Stimulated activated CD8-positive, alpha-beta memory T cell treated with anti-CD3 and anti-CD28 coated beads, Interleukin-2, amount 100 ng/mL, for 48 hours (primary cell): ENCODE measurements at places on chromosomes 11 and 22.
A peak's percentile ranks its signal among the peaks of the same experiment; 100 is the strongest.

DNA sequence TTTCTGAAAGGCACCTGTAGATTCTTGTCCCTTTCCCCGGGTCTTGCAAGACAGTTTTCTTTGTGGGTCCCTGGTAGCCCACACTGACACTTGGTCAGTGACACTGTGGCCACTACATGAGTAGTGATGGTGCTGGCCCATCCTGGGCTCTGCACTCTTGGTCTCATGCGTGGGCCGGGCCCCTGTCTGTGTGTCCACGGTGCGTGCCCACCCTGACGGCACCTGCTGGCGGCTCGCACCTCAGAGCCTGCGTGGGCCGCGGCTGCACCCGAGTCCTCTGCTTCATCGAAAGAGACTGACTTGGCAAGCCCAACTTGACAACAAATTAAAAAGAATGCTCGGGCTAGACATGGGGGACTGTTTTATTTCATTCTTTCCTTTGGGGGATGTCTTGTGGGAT is 37.5 kb downstream of the ADAMTS15 start:
- DNase-seq: no peak

DNA sequence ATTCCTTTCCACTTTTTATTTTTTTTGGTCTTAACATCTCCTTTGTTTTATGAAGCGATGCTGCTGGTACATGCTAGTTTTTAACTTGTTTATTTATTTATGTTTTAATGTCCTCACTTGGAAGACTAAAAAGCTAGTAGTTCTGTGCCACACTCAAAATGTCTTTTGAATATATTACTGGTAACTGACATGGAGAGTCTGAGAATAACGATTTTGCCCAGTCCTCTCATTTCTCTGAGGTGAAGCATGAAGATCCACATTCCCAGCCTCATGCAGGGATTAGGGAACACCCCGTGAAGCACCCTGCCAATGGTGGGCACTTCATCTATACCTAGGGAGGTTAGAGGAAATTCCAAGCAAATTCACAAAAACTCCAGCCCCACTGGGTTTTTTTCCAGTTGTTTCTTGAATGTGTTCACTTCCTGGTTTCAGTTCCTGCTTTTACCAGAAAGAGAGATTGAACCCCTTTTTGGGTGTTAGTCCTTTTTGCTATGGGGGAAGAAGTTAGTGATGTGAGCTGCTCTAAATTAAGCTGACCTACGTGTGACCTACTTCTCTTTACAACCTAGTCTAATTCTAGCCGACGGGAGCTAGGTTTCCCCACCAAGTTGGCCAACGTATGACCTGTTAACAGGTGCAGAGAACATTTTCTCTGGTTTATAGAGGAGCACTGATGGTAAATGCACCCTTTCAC is 106.1 kb downstream of the SLC1A2 start:
- DNase-seq: no peak

- DNase-seq: no peak
Measured at GRCh38 chr22:42747701-42748513, 27.2 kb upstream of the A4GALT start.

DNA sequence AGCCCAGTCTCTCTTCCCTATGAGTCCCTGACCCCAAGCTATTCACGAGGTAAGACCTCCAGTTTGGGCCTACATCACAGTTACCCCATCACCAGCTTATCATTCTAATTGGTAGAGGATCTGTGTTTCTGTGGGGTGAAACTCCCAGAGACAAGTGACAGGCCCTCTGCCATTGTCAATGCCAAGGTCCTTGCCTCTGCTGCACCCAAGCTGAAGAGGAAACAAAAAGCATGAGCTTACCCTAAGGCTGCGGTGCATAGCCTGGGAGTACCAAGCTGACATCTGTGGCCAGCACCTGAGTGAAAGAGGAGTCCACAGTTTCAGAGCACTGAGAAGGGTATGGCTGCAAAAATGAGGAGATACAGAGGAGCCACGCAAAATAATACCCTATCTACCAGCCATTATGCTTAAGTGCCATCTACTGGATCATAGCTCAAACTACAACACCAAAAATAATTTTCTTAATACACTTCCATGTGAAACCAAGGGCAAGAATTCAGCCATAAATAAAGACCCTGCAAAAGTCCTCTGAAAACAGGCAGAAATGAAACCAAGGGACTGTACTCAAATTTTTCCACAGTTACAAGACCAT is 62.3 kb upstream of the ANO5 start:
- no peak for DNase-seq

DNA sequence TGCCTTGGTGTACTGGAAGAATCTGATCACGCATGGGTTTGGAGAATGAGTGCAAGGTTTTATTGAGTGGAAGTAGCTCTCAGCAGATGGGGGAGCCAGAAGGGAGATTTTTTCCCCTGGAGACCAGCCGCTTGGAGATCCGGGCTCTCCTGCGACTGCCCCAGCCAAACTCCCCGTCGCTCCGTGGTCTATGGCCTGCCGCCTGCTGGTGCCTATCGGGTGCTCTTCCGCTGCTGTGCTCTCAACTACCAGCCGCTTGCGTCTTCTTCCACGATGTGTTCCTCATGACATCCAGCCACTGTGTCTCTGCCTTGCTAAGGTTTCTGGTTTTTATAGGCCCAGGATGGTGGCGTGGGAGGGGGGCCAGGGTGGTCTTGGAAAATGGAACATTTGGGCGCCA is 145.6 kb upstream of the UBASH3B start:
- no peak for DNase-seq

GRCh38 chr11:30991376-30991775 is 378.2 kb downstream of the DCDC1 start:
- DNase-seq: no peak

DNA sequence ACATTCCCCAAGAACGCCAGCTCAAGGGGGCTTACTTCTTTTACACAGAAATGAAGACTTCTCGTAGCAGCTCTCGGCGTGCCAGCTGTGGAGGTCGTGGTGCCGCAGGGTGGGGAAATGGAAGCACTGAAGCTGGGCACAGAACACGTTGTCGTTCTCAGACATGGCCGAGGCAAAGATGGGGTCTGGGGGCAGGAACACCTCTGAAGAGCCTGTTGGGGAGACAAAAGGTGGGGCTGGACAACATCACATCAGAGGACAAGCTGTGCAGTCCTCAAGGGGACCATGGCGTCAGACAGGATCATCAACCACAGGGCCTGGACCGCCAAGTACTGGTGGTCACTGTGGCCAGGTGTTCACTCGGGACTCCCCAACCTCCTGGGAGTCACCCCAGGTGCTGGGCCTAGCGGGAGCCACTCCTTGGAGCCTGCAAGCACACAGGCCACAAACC is 65.2 kb downstream of the DGCR2 start:
- DNase-seq: no peak

- no peak for DNase-seq
Measured at GRCh38 chr11:76124905-76125770, 81.2 kb downstream of the WNT11 start.

DNA sequence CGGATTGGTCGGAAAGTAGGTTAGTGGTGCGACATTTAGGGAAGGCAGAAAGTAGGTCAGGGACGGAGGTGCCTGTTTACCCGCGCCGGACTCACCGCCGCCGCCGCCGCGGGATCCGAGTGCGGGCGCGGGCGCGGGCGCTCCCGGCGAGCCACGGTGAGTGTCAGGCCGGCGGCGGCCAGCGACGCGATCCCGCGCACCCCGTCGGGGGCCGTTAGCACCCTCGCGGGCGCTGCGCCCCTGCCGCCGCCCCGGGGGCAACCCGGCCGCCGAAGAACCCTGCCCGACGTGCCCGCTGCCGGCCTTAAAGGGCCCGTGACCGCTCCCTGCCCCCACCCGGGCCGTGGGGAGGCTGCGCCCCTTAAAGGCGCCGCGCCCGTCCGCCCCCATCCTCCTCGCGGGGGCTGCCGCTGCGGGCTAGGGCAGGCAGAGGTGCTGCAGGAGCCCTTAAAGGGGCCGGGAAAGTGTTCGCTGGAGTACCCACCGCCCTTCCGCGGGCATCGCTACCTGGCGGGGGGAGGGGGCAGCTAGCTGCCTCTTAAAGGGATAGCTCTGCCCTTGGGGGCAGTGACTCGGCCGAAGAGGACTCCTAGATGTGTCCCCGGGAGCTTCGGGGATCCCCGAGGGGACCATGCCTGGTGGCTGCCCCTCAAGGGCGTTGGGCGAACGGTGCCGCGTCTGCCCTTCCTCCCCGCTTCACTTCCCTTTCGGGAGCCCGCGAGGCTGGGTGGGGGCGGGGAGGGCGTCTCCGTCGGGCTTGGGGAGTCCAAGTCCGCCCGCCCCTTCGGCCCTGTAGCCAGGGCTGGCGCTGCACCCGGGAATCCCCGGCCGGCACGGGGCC is at the start of gene BMAL1:
Gene BMAL1 (plus strand): TSS at position 23 of the 841 bp plus-strand sequence. CDS start 76,519 bp downstream, outside the sequence.
- DNase-seq: peak; percentile 44

DNA sequence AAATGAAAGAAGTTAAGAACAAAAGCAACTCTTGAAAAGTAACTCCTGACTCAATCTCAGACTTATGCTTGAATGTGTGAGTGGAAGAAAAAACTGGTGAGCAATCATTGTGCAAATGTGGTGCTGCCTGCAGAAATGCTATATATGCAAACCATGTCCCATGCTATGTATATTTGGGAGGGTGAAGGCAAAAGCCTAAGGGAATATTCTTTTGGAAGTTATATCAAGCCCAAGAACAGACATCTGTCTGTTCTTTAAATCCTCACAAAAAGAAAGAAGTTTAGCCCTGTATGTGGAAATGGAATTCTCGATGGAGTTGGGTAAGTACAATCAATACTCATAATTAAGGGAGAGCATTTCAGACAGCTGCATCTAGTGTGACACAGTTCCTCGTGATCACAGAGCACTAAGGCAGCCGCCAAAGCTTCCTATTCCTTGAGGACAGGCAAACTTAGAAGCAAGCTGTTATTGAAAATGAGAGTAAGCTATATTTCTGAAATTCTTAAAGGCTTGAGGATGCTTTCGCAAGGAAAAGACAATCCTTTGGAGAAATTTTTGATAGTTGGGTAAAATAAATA is 406.5 kb upstream of the CHORDC1 start:
- DNase-seq: no peak

GRCh38 chr11:120188811-120189455 is 21.9 kb upstream of the OAF start:
- no peak for DNase-seq

- DNase-seq: no peak
Measured at GRCh38 chr11:14189874-14190273, 169.1 kb downstream of the RRAS2 start.

GRCh38 chr11:61890529-61891330 is 615 bp downstream of the FADS3 start:
- no peak for DNase-seq

- no peak for DNase-seq
Measured at GRCh38 chr11:95767498-95767897, 22.1 kb downstream of the FAM76B start.

GRCh38 chr11:13461291-13461690 is 1.7 kb downstream of the BTBD10 start:
- DNase-seq: no peak

DNA sequence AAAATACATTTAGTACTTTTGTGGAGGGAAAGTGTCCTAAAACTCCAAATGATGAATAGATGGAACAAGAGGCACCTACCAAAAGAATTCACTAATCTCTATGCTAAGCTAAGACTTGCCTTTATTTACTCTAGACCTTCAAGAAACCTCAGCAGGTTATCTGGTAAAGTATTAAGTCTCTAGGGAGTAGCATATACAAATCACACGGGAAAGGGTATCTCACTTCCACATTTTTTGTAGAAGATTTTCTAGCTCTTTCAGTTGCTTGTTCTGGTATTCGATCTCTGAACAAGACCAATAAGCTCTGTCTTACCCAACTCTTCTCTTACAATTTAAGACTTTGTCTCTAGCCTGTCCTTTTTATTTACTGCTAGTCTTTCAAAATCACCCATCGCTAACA is 18.1 kb upstream of the CADM1 start:
- no peak for DNase-seq

- no peak for DNase-seq
Measured at GRCh38 chr22:43563571-43563970, 151.8 kb downstream of the MPPED1 start.

DNA sequence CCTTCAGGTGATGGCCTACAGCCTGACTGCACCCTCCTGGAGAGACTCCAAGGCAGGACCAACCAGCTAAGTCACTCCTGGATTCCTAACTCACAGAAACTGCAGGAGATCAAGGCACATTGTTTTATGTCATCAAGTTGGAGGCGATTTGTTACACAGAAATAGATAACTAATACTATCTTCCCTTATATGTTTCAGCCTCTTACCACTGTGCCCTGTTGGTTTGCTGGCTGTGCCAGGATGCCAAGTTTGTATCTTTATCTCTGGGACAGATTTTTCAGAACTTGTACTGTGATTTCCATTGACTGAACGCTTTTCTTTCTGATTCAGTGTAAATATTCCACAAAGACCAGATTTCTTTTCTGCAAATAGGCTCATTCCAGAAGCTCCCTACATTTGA is 76.2 kb upstream of the OPCML start:
- no peak for DNase-seq

- no peak for DNase-seq
Measured at GRCh38 chr11:130651066-130651855, 202.8 kb downstream of the ADAMTS15 start.

- no peak for DNase-seq
Measured at GRCh38 chr11:113281052-113281725, 33.2 kb upstream of the TTC12 start.

- no peak for DNase-seq
Measured at GRCh38 chr11:104704146-104704830, 194.0 kb downstream of the CASP12 start.

- no peak for DNase-seq
Measured at GRCh38 chr22:22843848-22844247, 43.8 kb upstream of the IGLL5 start.

DNA sequence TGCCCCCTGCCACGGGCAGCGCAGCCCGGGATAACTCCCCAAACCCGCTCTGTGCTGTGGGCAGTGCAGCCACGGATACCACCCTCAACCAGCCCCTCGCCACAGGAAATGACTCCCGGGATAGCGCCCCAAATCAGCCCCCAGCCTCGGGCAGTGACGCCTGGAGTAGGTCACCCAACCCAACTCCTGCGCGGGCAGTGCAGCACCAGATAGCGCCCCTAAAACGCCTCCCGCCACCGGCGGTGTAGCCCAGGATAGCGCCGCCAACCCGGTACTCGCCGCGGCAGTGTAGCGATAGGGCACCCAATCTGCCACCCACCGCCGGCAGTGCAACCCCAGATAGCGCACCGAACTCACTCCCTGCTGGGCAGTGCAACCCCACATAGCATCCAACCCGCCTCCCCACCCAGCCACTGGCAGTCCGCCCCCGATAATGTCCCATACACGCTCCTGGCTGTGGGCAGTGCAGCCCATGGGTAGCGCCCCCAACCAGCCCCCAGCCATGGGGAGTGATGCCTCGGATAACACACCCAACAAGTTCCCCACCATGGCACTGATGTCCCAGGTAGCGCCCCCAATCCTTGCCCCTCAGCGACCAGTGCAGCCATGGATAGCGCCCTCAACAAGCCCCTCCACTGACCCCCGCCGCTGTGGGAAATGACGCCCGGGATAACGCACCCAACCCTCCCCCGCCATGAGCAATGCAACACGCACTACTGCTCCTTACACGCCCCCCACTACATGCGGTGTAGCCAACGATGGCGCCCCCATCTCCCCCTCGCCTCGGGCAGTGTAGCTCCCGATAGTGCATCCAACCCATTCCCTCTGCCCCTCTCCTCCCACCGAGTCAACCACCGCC is 1.5 kb downstream of the RFPL2 start:
- no peak for DNase-seq
